Adrenal gland (tissue), 19 donors: ENCODE measurements at places on chromosomes 7 and 10. TPM values are rescaled to one million over a fixed set of nuclear protein-coding genes. Genes with fewer than 3 reads are reported as not detected.
A peak's percentile ranks its signal among the peaks of the same experiment; 100 is the strongest.

UFSP1 gene
- total RNA-seq = 7.6 TPM

GRCh38 chr10:124646483-124647352 lies 97.5 kb downstream of the FAM53B start:
- H3K4me3 ChIP-seq = no peak overlapping the region
- H3K4me1 ChIP-seq = peaks cover 76% of the 10 kb centered on the region
- no peaks in the 10 kb centered on the region for H3K36me3 ChIP-seq
- peak; percentile 99 for DNase-seq

- H3K4me3 ChIP-seq = no peak overlapping the region
- no peaks in the 10 kb centered on the region for H3K27me3 ChIP-seq
- no peaks in the 10 kb centered on the region for H3K36me3 ChIP-seq
- no peaks in the 10 kb centered on the region for H3K4me1 ChIP-seq
These were observed 45.5 kb upstream of the RHOBTB1 start for GRCh38 chr10:60989400-60989876.

DNA sequence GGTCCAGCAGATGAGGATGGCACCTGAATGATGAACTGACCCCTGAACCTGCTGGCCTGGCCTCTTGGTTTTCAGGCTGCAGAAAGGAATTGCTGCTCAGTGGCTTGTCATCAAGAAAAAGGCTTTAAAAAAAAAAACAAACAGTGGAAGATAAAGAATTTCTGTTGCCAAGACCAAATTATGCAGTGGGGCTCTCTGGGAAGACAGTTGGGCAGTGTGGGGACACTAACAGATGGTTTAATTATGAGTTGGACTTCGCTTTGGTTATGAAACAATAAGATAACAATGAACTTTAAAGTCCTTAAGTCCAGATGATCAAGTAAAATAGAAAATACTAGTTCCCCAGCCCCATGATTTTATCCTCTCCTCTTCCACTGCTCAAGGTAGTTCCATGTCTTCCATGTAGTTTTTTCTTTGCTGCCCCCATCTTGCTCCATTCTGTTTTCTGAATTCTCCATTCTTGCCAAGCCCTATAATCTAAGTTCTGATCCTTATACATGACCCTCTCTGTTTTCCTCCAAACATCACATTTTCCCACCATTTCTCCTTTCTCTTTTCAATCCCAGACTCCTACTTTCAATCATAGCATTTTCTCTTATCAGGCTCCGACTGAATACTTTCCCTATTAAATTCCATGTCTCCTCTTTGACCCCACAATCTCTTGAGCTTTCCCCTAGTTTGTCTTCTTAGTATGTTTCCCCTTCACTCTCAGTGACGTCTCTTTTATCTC lies 52.6 kb downstream of the ANK3 start:
- H3K4me1 ChIP-seq = no peaks in the 10 kb centered on the region
- no peaks in the 10 kb centered on the region for H3K36me3 ChIP-seq
- H3K27ac ChIP-seq = no peak overlapping the region

- H3K4me1 ChIP-seq = no peaks in the 10 kb centered on the region
- no peaks in the 10 kb centered on the region for H3K36me3 ChIP-seq
- no peak for DNase-seq
- no peak overlapping the region for H3K4me3 ChIP-seq
- H3K27ac ChIP-seq = no peak overlapping the region
These were observed 62.9 kb downstream of the FBXL13 start for GRCh38 chr7:103011650-103012049.

GRCh38 chr7:156117542-156118247 lies 305.4 kb upstream of the SHH start:
- H3K4me1 ChIP-seq = peaks cover 25% of the 10 kb centered on the region
- peak; percentile 74 for DNase-seq
- no peak overlapping the region for H3K4me3 ChIP-seq
- H3K27me3 ChIP-seq = no peaks in the 10 kb centered on the region
- no peaks in the 10 kb centered on the region for H3K36me3 ChIP-seq

DNA sequence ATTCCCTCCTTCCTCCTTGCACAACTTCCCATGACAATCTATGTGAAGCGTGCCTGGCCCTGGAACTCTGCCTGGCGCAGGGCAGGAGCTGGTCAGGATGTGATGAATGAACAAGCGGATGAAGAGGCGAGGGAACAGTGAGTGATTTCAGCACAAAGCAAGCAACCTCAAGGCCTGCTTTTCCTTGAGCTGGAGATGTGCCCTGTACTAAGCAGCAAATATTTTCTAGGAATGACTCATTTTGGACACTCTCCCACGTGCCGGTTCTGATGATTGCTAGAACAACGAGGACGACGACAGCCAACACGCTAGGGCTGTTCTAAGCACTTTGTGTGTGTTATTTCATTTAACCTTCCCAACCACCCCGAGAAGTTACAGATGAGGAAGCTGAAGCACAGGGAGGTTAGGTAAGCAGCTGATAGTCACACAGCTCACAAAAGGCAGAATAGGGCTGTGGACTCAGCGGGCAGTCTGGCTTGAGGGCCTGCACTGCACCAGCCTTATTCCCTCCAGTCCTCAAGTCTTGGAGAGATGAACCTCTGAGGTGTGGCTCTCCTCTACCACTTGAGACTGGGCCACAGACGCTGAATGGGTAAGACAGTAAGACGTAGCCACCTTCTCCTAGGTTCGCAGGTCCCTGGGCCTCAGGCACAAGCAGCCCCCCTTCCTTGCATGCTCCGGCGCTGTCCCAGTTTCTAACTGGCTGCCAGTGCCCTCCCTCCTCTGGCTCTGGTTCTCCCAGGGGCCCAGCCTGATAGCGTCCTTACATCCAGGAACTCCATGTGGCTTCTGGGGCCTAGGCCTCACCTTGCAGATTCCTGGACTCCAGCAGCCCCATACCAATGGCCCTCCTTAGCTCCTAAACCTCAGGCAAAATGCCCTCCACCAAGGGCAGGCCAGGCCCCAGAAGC lies 59.0 kb downstream of the YKT6 start:
- peak; percentile 91 for DNase-seq
- H3K27ac ChIP-seq = peak overlapping the region; percentile 56
- peaks cover 25% of the 10 kb centered on the region for H3K4me1 ChIP-seq

DNA sequence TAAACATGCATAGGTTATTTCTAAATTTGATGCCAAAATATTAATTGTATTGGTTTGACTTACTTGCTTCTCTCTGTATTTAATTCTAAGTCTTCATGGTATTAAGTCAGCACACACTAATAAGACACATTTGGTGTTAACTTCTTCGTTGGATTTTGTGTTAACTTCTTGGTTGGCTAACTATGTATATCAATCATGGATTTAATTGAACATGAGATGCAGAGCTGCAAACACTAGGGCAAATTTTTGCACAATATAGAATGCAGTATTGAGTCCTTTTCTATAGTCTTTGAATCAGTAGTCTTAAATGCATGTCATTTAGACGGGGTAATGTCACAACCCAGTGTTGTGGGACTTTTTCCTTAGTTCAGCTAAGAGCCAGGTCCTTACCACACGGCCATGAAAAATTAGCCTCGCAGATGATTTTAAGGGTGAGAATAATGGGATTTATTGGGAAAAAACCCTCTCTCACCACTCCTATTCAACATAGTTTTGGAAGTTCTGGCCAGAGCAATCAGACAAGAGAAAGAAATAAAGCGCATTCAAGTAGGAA lies 142.9 kb upstream of the TRIM24 start:
- H3K36me3 ChIP-seq = no peaks in the 10 kb centered on the region
- no peaks in the 10 kb centered on the region for H3K27me3 ChIP-seq
- H3K4me1 ChIP-seq = peaks cover 8% of the 10 kb centered on the region
- no peak for DNase-seq

GRCh38 chr10:6138456-6138855 lies 49.6 kb downstream of the RBM17 start:
- H3K27me3 ChIP-seq = no peaks in the 10 kb centered on the region
- no peak for DNase-seq

- no peaks in the 10 kb centered on the region for H3K36me3 ChIP-seq
- no peak overlapping the region for H3K4me3 ChIP-seq
- no peaks in the 10 kb centered on the region for H3K4me1 ChIP-seq
- no peak for DNase-seq
- no peaks in the 10 kb centered on the region for H3K27me3 ChIP-seq
These were observed 181.0 kb downstream of the PRPF18 start for GRCh38 chr10:13767676-13768178.

DNA sequence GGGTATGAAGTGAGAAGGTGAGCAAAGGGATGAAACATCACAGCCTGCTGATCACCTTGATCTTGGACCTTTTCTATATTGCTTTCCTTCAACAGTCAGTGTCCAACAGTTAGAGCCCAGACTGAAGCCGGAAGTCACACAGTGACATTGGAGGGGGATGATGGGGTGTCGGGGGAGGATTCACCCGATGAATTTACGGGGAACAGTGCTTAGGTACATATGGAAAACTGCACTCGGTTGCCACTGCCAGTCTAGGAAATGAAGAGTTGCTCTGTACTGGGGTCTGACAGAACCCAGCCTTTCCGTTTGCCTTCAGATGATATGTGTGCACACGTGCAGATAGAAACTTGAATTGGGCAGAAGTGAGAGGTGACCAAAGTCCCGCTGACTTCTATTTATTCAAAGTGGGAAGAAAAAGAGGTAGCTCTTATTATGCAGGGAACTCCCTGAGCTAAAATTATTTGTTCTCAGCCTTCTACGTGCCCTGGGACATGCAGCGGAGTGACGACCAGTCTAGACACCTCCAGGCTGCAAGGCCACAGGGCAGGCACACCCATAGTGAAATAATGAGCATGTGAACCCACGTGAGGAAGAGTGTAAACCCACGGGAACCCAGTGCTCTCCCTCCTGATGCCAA lies 107.2 kb upstream of the INHBA start:
- no peaks in the 10 kb centered on the region for H3K27me3 ChIP-seq
- no peak overlapping the region for H3K4me3 ChIP-seq
- DNase-seq = no peak
- H3K4me1 ChIP-seq = no peaks in the 10 kb centered on the region
- no peak overlapping the region for H3K27ac ChIP-seq

UBTD1 gene
- total RNA-seq = 16.3 TPM

GRCh38 chr7:32618987-32619386 lies 123.7 kb downstream of the AVL9 start:
- no peak overlapping the region for H3K27ac ChIP-seq
- H3K4me3 ChIP-seq = no peak overlapping the region
- no peak for DNase-seq
- H3K4me1 ChIP-seq = no peaks in the 10 kb centered on the region
- H3K27me3 ChIP-seq = no peaks in the 10 kb centered on the region

DNA sequence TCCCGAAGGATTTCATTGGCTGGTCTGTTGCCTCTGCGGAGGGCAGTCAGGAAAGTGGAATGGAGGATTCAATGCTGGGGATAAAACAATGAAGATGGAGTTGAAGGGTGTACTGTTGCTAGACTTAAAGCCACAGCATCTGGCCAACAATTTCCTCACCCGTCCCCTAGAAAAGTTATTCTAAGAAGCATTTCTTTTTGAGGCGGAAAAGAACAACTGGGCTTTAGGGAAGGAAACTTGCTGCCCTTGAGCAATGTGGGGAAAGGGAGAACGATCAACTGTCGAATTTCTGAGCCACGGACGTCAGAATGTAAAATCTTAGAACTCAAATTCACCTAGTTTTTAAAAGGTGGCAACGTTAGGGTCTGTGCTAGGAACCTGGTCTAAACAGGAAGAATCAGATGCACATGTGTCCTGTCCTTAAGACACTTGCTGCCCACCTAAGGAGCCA lies 664 bp downstream of the FMC1 start:
- H3K36me3 ChIP-seq = peaks cover 16% of the 10 kb centered on the region
- H3K27ac ChIP-seq = peak overlapping the region; percentile 100
- no peaks in the 10 kb centered on the region for H3K27me3 ChIP-seq

DNA sequence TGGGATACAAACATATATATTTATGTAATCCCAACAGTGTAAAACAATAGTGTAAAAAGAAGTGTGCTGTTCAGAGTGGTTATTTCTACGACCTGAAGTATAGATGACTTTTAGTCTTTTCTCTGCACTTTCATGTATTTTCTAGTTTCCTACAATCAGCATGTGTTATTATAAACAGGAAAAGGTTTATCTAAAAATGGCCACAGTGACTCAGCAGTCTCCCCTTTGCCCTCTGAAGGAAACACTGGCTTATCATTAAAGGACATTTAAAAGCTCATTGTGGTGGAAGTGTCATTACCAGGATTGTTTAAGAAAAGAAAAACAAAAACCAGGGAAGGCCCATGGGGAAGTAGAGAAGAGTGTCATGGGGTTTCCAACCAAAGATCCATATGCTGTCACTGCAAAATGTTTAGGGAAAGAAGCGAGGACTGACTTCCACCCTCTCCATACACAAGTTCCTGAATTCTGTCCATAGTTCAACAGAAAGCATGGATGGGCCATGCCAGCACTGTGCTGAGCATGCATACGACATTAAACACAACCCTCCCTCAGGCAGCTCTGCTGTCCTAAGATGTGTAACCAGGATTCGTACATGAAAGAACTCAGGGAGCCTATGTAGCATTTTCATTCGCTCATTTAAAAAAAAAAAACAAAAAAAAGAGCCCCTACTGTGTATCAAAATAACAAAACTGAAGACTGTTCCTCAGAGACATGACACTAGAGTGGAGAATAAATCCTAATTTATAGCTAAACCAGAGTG lies 10.2 kb downstream of the CYREN start:
- no peak for DNase-seq
- H3K4me1 ChIP-seq = peaks cover 27% of the 10 kb centered on the region
- H3K36me3 ChIP-seq = no peaks in the 10 kb centered on the region
- H3K4me3 ChIP-seq = no peak overlapping the region

- no peak for DNase-seq
- no peaks in the 10 kb centered on the region for H3K36me3 ChIP-seq
- H3K27me3 ChIP-seq = no peaks in the 10 kb centered on the region
- H3K4me1 ChIP-seq = no peaks in the 10 kb centered on the region
- no peak overlapping the region for H3K4me3 ChIP-seq
- H3K27ac ChIP-seq = no peak overlapping the region
These were observed 119.2 kb downstream of the MBL2 start for GRCh38 chr10:52653263-52653909.

LBX1 gene
- total RNA-seq = not detected

ANKRD30A gene
- not detected for total RNA-seq

DNA sequence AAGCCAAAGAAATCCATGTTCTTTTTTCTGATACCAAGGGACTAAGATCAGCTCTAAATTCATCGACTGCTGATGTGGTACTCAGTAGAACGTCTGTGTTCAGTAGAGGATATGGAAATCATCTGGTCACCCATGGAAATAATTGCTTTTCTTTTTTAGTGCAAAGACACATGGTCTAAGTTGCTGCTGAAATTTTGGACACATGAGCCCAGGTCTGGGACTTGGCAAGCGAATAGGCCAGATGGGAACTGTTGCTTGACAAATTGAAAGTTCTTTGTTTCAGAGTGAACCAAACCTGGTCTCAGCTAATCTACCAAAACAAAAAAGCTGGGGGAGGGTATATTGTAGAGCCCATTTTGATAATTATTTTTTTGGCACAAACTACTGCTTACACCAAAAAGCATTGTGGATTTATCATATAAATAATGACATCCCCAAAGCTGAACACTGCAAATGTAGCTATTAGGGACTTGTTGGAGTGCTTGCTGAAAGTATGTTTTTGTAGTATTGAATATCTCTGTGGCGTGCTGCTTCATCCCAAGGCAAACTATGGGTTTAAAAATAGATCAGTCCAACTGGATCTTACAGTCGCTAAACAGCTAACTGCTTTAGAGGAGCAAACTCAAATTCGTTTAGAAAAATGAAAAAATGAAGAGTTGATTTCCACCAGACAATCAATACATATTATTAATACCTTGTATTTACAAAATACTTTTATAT lies 144.7 kb downstream of the TRIL start:
- no peaks in the 10 kb centered on the region for H3K27me3 ChIP-seq
- no peak overlapping the region for H3K4me3 ChIP-seq
- no peaks in the 10 kb centered on the region for H3K4me1 ChIP-seq
- no peak for DNase-seq

- no peak overlapping the region for H3K4me3 ChIP-seq
- no peak for DNase-seq
- H3K27me3 ChIP-seq = no peaks in the 10 kb centered on the region
- no peaks in the 10 kb centered on the region for H3K4me1 ChIP-seq
- H3K36me3 ChIP-seq = no peaks in the 10 kb centered on the region
These were observed 16.4 kb downstream of the ADK start for GRCh38 chr10:74167443-74167842.

PSMC2 gene
- 124 TPM for total RNA-seq
